ENCODE measurements at places on chromosomes 2 and 18. TPM values are rescaled to one million over a fixed set of nuclear protein-coding genes. Genes with fewer than 3 reads are reported as not detected.

GRCh38 chr2:113895301-113895700 lies 5.4 kb downstream of the ACTR3 start:
- DNase-seq: no peak

GRCh38 chr2:218006741-218007140 lies 3.9 kb upstream of the TNS1 start:
- DNase-seq: no peak

GRCh38 chr2:174585657-174586252 lies 11.8 kb downstream of the WIPF1 start:
- no peak for DNase-seq

- DNase-seq: no peak
These were observed 4.9 kb downstream of the GPR17 start for GRCh38 chr2:127650785-127651380.

DNA sequence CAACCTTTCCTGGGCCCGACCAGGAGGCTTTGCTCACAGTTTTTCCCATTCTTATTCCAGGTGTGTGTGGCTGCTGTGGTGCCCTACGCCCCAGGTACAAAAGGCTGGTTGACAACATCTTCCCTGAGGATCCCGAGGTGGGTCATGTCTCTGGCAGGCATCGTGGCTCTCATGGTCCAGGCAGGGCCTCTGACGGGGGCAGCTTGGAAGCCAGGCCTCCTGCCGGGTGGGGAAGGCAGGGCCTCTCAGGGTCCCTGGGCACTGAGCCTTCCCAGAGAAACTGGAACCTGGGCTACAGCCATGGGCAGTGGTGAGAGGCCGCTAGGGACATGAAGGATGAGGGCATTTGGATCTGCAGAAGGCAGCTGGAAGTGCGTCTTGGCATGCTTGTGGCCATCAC lies 49.4 kb downstream of the EFR3B start:
- no peak for DNase-seq

Gene XDH
- 3.9 TPM for total RNA-seq

Gene UPP2
- not detected for total RNA-seq

Gene RAB6D
- total RNA-seq: not detected

Gene NPPC
- 0.73 TPM for total RNA-seq

- no peak for DNase-seq
These were observed 167.1 kb downstream of the RAB3GAP1 start for GRCh38 chr2:135219226-135219625.

DNA sequence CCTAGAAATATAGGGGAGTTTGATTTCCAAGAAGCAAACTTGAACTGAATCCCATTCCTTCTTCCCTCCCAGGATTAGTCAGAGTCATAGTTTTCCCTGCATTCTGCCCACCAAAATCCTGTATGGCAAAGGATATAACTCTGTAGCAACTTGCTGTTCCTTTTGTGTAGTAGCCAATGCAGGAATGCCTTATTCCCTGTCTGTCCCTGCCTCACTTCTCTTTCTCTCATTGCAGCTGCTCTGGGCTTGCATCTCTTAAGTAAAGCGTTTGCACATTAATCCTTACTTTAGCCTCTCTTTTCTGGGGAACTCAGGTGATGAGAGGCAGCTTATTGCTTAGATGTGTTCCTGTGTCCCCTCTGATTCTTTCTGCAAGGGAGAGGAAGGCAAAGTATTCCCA lies 333.1 kb upstream of the VWC2L start:
- DNase-seq: no peak

DNA sequence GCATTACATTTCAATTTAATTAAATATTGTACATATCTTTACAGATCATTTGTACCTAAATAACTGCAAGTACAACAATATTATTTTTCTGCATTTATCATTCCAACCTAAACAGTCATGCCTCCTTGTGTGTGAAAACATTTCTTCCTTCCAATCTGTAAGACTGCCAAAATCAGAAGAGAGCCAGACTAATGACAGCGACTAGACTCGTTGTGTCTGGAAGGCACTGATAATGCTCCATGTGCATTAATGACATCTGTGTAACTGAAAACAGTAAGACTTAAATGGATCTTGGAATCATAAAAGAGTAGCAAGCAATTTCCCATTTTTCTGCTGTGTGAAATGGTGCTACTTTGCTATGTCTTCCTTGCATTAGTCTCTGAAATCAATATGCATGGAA lies 278.0 kb upstream of the DSEL start:
- no peak for DNase-seq

Gene ERBB4
- total RNA-seq: 8.5 TPM

GRCh38 chr2:152473151-152473857 lies 138.3 kb downstream of the FMNL2 start:
- DNase-seq: no peak

- DNase-seq: no peak
These were observed 638.9 kb upstream of the LRRTM1 start for GRCh38 chr2:80943487-80943886.

- no peak for DNase-seq
These were observed 203.6 kb downstream of the NCKAP5 start for GRCh38 chr2:133364636-133365035.

Gene MGAT4A
- total RNA-seq: 16.7 TPM

Gene FBXO41
- 8.1 TPM for total RNA-seq

- DNase-seq: no peak
These were observed at the start of gene HTR2B for GRCh38 chr2:231124838-231125568. Gene HTR2B (minus strand): TSS chr2:231125042. CDS start chr2:231123764, 1,278 bp downstream.

DNA sequence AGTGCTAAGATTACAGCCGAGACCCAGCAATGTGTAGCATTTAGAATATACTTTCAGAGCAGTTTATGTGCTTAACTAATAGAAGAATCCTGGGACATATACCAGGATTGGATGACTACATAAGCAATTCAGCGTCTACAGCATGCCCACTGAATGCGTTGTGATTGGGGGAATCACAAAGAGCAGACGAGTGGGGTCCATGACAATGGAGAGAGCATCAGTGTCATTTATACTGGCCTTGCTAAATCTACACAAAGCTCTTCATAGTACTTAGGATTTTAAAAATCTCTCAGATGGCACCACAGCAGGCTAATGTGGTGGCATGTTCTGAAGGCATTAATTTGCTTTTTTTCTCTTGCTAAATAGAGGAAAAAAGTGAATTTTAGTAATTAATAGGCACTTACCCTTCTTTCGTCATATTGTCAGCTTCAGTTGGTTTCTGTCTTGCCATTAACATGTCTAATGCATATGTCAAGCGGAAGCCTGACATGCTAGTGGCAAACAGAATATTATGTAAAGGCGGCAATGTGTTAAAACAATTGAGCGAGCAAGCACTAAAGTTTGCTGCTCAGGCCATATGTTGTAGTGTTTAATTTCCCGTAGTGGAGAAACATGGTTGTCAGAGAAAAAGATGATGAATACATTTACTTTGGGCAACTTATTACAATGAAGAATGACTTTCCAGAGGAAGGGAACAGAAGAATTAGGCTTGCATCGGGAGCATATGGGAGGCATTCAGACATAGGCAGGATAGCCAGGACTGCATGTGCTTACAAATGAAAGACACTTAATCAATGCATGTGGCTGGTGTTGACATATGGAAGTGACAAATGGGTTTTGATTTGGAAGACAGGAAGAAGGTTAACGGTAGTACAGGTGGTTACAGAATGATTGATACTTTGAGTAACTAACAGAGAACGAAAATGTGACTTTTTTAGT lies 145.2 kb downstream of the ICOS start:
- no peak for DNase-seq

- DNase-seq: no peak
These were observed 1923.8 kb upstream of the CELF4 start for GRCh38 chr18:39489431-39489830.

DNA sequence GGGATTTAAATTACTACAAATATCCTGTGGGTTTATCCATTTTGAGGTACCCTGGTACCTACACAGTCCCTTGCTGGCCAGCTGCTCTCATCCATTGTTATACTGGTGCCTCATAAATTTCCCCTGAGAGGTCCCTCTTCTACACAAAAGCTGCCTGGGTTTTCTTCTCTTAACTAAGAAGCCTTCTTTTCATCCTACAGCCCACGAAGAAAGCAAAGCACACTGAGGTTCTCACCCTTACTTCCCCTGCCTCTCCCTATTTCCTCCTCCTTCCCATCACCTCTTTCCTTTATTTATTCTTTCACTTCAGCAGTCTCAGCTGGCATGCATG lies 154.9 kb downstream of the CSRNP3 start:
- DNase-seq: no peak

GRCh38 chr2:130963196-130963848 lies 126.6 kb downstream of the ARHGEF4 start:
- no peak for DNase-seq

DNA sequence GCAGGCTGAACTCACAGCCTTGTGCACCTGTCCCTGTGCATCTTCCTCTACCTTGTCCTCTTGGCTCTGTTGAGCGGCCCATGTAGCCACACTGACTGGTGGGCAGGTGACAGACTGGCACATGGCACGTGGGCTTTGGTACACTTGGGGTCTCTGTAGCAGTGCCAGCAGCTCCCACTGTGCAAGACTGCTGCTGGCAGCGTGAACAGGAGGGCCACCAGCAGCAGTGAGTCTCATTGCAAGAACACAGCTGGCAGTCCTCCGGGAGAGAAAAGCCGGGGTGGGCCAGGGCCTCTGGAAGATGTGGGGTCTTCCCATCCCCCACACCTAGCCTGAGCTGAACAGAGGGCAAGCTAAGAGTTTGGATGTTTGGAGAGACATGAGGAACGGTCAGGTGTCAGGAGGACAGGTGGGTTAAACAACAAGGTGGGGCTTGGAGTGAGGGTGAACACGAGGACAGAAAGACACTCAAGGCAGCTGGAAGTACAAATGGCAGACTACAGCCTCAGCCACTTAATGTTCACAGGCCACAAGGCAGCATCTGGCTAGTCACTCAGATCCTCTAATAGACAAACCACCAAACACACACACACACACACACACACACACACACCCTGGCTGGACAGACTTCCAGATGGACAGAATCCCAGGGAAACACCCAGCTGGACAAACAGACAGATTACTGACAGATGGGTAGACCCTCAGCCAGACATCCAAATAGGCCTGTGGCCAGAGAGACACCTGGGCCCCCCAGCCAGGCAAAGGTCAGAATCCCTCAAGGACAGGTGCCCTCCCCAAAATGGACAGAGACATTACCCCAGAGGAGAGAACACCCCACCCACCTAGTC lies 2.3 kb upstream of the PTPN18 start:
- DNase-seq: no peak

- no peak for DNase-seq
These were observed 195.5 kb upstream of the CYRIA start for GRCh38 chr2:16861111-16861510.

Gene SNORC
- total RNA-seq: 4.1 TPM

DNA sequence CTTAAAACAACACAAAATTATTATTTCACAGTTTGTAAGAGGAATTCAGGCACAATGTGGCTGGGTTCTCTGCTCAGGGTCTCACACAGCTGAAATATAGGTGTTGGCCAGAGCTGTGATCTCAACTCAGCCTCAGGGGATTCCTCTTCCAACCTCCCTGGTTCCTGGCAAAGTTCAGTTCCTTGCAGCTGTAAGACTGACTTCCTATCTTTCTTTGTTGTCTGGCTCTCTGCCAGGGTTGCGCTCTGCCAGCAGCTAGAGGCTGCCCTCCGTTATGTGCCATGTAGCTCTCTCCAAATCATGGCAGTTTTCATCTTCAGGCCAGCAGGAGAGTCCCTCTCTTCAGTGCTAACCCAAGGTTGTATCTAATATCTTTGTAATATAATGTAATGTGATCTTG lies 272.5 kb upstream of the KCNJ3 start:
- DNase-seq: no peak

Gene NEDD4L
- total RNA-seq: 141 TPM

- no peak for DNase-seq
These were observed 29.5 kb downstream of the METTL8 start for GRCh38 chr2:171404261-171404660.

Gene LYG2
- not detected for total RNA-seq

DNA sequence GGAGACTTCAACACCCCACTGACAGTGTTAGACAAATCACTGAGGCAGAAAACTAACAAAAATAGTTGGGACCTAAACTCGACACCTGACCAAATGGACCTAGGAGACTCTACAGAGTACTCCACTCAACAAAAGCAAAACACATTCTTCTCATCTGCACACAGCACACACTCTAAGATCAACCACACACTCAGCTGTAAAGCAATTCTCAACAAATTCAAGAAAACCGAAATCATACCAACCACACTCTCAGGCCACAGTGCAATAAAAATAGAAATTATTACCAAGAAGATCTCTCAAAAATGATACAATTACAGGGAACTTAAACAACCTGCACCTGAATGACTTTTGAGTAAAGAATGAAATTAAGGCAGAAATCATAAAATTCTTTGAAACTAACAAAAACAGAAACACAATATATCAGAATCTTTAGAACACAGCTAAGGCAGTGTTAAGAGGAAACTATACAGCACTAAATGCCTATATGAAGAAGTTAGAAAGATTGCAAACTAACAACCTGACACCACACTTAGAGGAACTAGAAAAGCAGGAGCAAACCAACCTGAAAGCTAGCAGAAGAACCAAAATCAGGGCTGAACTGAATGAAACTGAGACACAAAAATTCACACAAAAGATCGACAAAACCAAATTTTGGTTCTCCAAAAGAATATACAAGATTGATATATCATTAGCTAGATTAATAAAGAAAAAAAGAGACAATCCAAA lies 46.3 kb downstream of the RTTN start:
- no peak for DNase-seq

Gene RIT2
- total RNA-seq: not detected

DNA sequence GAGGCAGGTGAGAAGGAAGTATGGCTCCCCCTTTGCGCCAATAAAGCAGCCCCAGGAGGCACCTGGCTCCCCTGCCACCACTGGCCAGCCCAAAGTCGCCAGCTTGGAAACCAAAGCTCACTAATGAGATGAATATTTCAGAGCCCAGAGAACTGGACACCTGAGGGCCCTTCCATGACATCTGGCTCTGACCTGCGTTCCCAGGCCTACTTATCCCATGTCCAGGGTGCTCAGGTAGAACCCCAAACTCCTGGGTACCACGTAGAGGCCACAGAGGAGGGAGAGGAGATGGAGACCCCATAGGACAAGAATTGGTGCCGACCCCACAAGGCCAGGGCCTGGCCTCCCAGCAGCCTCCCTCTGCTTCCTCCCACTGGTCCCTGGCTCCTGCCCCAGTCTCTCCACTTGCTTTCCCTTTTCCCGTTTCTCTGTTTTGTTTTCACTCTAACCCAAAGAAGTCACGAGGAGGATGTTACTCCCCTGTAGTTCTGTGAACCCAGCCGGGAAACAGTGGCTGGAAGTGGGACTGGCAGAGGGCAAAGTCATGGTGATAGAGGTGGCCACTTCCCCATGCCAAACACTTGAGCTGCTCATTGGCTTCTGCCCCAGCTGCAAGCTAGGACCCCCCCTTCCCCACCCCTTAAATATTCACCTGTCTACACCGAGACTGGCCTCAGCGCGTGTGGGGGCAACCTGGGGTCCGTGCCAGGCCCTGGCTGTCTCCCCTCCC lies 820 bp downstream of the TMBIM1 start:
- no peak for DNase-seq

DNA sequence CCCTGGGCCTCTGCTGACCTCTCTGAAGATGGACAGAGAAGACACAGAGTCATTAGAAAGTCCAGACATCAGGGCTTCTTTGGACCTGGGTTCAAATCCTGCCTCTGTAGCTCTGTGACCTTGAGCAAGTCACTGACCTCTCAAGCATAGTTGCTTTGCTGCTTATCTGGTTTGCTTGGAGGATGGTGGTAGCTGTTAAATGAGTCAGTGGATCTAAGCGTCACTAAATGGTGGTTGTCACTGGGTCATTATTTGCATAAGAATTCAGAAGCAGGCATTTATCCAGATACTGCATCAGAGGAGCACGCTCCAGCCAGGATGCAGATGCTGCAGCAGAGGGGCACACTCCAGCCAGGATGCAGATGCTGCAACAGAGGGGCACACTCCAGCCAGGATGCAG lies 229.2 kb downstream of the GLI2 start:
- no peak for DNase-seq

Gene MATN3
- 2.1 TPM for total RNA-seq

GRCh38 chr2:241675885-241676284 lies 10.7 kb downstream of the DTYMK start:
- no peak for DNase-seq

All from mesothelial cell of epicardium (in vitro differentiated cells).